ENCODE measurements at places on chromosomes 2 and 18.

GRCh38 chr18:23311351-23312121 is 141.6 kb upstream of the RIOK3 start:
- peak; percentile 82 for DNase-seq

GRCh38 chr2:233800208-233800607 is 22.1 kb downstream of the MROH2A start:
- DNase-seq = no peak

DNA sequence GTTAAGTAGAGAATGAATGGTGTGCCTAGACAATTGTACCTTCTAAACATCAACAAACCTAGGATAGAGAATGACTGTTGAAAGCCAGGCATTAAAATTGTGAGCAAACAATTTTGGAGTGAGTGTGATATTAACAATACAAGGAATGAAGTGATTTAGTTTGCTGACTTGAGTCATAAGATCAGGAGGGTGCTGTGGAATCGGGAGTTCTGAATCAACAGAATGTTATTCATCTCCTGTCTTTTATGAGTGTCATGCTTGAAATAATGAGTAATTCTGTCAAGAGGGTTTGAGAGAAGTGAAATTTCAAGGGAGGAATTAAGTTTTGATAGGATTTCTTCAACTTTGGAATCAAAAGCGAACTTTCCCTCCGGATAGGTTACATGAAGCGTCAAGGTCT is 214.4 kb upstream of the DSEL start:
- DNase-seq = peak; percentile 86

GRCh38 chr2:174772472-174772801 is 8.2 kb upstream of the CHRNA1 start:
- DNase-seq = no peak

- DNase-seq = no peak
Observed at GRCh38 chr18:65411061-65411460, 339.8 kb upstream of the CDH7 start.

DNA sequence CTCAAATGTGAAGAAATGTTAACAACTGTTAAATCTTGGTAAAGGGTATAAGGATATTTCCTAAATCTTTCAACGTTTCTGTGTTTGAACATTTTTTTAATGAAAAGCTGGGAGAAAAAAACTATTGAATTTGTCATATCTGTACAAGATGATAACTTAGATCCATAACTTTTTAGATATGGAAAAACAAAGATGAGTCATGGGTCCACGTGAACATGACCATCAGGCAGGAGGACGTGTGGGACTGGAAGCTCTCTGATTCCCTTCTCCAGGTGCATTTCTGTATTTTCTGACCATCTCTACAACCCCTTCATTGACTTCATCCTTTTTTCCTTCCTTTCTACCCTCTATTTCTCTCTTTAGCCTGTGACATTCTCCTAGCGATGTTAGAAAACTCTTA is 141.6 kb downstream of the DHRS9 start:
- no peak for DNase-seq

GRCh38 chr2:188345020-188345419 is 53.3 kb downstream of the GULP1 start:
- DNase-seq = no peak

GRCh38 chr2:22701561-22702160 is 683.3 kb upstream of the KLHL29 start:
- no peak for DNase-seq

- DNase-seq = no peak
Observed at GRCh38 chr2:198471291-198471690, 666.9 kb downstream of the PLCL1 start.

DNA sequence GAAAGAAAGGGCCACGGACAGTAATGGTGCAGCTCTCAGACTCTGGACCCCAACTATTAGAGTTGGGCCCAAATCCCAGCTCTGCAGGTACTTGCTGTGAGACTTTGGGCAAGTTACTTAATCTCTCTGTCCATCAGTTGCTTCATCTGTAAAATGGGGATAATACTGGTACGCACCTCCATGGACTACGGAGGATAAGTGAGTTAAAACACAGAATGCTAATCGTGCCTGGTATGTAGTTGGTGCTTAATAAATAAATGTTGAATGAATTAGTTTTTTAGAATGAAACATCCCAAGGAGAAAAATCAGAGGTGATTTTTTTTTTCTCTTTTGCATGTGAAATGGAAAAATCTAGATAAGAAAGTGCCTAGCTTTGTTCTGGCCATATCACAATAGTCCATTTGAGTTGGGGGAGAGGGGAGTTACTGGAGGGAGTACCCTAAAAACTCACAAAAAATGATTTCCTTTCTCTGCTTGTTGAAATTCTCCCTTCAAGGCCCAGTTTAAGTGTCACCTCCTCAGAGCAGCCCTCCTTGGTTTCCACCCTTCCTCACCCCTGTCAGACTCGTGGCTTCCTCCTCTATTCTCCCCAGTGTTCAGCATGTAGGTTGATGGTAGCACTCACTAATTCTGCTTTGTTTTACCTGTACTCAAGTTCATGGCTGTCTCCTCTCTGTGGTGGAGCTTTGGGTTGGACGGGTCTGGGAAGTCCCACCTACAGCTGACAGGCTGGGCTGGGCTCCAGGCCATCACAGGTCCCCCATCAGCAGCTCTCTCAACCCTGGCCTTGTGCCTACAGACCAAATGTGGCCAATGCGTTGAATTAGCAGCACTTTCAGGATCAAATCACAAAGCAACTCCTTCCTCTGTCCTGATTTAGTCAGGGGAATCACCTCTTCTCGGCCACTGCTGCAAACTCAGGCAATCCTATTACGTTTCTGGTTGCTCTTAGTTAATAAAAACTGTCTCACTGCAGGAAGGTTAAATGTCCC is 92.8 kb upstream of the TAF1B start:
- DNase-seq = no peak

DNA sequence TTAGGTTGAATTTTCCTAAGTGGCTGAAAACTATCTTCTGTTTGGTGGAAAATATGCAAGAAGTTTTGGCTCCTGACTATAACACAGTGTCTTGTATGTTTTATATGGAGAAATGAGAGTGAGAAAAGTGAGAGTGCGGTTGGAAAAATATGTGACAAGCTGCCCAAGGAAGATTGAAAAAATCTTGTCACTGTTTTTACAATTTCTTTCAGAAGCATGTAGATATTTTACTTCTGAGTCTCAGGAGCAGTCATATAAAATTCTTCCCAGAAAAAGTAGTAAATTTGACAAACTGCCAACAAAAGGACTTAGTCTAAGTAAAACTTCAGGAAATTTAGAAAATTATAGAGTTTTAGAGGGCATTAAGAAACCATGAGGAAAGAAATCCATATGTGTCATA is 19.4 kb upstream of the RMND5A start:
- DNase-seq = peak; percentile 41

GRCh38 chr2:182767578-182767977 is 51.5 kb downstream of the DNAJC10 start:
- DNase-seq = peak; percentile 29

GRCh38 chr2:105376010-105376409 is 22.8 kb downstream of the FHL2 start:
- DNase-seq = no peak

GRCh38 chr2:241507430-241508239 is 749 bp downstream of the STK25 start:
- peak; percentile 60 for DNase-seq

- DNase-seq = no peak
Observed at GRCh38 chr18:78113940-78114251, 864.2 kb downstream of the GALR1 start.

DNA sequence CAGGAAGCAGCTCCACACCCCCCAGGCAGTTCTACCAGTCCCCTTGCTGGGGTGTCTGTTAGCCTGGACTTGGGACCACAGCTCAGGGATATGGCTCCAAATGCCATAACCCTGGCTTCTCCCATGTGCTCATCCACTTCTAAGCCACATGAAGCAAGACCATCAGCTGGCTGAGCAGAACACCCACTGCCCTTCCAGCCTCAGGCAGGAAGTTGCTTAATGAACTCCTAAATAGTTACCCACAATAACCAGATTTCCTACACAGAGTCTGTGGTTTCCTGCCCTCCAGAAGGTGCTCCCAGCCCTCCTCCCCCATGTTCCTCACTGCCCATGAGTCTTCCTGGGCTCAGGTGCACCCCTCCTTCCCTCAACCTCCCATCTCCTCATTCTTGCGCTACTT is 98.3 kb upstream of the EPC2 start:
- peak; percentile 22 for DNase-seq

DNA sequence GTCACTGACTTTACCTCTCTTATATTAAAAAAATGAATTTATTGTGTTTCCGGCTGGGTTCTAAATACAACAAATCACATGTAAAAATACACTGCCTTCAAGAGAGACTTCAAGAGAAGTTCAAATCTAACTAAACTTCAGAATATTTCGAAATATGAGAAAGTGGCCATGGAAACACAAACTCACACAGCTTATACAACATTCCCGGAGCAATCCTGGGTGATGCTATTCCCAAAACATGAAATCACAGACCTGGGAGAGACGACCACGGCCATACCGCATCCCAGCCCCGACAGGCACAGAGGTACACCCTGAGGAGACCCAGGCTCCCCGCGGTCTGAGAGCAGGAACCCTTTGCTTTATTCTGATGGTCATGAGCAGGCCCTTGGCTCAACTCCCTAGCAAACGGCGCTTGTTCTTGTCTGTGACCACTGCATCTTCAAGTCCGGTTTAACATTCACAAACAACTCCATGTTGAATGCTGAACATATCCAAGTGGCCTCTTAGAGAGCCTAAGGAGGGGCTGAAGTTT is 185.4 kb upstream of the REV1 start:
- no peak for DNase-seq

DNA sequence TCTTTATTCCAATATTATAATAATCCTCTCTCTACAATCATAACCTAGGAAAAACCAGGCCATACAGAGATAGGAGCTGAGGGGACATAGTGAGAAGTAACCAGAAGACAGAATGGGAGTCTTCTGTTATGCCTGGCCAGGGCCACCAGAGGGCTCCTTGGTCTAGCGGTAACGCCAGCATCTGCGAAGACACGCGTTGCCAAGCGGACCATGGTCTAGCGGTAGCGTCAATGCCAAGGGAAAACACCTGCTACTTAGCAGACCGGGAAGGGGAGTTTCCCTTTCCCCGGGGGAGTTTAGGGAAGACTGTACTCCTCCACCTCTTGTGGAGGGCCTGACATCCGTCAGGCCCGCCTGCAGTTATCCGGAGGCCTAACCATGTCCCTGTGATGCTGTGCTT is 36.6 kb downstream of the ARL6IP6 start:
- DNase-seq = peak; percentile 12

DNA sequence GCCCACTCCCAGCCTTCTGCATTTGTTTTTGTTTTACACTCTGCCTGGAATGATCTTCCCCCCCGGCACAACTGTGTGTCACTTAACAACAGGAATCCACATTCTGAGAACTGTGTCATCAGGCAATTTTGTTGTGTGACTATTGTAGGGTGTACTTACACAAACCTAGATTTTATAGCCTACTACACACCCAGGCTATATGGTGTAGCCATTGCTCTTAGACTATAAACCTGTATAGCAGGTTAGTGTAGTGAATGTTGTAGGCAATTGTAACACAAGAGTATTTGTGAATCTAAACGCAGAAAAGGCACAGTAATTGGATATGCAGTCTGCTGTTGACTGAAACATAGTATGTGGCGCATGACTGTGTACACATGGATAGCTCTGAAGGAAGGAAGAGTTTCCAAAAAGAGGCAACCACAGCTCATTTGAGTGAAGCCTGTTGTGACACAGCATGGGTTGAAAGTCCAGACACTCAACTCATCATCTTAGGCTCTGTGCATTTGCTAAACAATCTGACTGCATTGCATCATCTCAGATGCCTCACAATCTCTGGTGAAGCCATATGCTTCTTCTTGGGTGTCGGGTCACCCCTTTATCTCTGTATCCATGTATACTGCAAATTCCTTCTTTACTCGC is 506.6 kb upstream of the SPHKAP start:
- peak; percentile 32 for DNase-seq

DNA sequence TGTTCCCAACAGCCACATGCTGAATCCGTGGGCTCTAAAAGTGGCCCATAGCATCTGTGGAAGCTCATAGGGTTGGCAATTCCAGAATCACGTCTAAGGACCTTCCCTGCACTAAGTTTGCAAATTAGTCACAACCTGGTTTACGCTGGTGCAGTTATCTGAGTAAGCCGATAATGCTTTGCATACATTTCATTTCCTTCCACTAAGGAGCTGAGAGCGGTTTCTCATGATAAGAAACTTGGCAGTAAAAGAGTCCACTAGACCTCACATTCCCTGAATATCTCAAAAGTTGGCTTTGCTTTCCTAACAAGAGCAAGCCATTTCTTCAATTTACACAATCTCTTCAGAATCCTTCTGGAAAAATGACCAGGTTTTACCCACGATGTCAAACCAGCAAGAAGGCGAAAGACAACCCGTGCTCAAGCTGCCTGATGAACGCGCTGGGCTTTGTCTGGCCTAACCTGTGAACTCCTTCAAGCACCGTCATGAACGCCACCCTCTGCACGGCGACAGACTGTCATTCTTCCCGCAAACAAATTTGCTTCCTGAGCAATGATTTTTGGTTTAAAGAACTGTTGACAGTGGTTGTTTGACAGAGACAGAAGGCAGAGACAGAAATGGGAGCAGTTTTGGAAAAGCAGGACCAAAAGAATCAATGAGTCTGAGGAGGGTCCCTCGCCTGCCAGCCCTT is 73.0 kb upstream of the COPS8 start:
- DNase-seq = no peak

- DNase-seq = no peak
Observed at GRCh38 chr2:85254540-85255300, 73.1 kb downstream of the TGOLN2 start.

DNA sequence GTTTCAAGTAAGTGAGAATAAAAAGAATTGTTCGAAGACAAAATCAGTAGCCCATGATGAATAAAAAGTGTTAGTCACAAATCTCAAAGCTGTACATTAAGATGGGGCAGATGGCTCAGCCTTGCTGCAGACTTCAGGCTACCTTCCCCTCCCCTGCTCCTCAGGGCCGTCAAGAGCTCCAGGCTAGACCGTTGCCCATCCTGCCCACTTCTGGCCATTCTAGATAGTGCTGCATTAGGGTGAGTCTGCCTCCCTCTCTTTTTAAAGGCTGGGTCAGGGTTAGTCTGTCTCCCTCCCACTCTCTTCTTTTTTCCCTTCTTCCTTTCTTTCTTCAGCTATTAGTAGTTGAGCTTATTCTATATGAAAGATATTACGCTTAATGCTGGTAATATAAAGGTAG is 86.0 kb downstream of the MAPRE2 start:
- peak; percentile 11 for DNase-seq

DNA sequence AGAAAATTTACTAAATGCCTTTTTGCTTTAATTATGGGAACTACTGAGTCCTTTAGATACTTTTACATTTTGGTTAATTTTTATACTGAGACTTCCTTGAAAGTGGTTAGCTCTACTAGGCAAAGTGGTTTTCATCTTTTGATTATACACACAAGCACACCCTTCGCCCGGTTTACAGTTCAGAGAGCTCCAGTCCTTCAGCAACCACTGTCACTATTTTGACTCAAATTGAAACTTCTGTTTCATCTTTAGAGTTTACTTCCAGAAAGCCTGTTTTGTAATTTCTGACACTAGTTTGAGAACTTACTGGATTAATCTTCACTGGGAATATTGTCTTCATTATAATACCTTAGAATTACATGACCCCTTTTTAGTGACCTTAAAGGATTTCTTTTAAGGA is 140.3 kb upstream of the FOSL2 start:
- DNase-seq = no peak

- DNase-seq = peak; percentile 27
Observed at GRCh38 chr18:55501982-55502710, 85.8 kb downstream of the TCF4 start.

GRCh38 chr2:207235621-207236020 is 69.9 kb upstream of the KLF7 start:
- DNase-seq = no peak
